AG04449 (cell line): ENCODE measurements at places on chromosomes 12 and 14.

DNA sequence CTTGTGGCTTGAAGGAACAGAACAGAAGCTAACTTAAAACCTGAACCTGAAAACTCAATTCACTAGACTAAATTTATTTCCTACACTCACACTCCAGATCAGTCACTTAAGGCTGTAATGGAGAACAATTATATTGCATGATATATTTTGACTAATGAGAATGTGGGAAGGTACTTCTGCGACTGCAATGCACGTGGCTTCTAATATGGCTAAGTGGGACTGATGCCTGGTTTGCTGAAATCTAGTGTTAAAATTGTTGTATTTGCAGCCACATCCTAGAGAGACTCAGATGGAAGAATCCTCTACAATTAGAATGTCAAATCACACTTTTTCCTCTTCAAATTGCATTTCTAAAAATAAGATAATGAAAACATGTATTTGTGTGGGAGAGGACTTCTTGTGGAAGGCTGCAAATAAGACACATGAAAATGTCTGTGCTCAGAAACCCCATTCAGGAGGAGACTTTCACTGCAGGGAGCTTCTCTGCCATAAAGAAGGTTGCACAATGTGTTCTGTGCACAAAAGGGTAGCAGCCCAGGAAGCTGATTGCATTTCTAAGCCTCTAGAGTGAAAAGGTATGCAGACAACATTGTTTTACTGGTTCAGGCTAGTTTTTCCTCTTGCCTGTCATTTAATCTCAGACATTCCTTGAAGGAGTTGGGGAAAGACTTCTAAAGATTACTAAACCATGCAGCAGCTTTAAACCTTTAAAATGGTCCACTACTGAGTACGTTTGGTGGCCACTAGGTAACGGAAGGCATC, 224.3 kb downstream of the NEDD1 start:
- no peak for DNase-seq

- no peak for DNase-seq
Measured at GRCh38 chr12:92539110-92539749, 163.6 kb upstream of the PLEKHG7 start.

DNA sequence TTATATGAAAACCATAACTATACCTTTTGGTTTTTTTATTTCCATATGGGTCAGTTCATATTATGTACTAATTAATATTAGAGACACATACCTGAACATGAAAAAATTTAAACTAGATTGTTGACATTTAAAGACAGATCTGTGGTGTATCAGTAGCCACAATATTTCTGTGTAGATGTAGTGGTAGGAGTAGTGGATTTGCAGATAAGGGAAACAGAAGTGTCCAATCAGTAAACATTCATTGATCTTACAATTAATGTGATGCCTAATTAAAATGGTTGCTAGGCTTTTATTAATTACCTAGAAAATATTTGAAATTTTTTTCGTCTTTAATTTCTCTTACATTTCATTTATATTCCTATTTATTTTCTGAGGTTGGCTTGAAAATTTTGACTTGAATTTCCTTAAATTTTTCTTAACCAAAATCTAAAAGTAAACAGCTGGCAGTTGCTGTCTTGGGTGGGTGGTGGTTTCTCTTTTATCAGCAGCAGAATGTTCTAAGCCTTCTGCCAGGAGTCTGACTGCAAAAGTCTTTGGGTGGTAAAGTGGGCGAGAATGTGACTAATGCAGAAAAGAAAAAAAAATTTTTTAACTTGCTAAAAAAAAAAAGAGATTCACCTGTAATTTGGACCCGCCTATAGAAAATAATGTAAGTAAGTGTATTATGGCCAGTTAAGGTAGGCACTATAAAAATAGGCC, 2.4 kb downstream of the FGFR1OP2 start:
- no peak for DNase-seq

DNA sequence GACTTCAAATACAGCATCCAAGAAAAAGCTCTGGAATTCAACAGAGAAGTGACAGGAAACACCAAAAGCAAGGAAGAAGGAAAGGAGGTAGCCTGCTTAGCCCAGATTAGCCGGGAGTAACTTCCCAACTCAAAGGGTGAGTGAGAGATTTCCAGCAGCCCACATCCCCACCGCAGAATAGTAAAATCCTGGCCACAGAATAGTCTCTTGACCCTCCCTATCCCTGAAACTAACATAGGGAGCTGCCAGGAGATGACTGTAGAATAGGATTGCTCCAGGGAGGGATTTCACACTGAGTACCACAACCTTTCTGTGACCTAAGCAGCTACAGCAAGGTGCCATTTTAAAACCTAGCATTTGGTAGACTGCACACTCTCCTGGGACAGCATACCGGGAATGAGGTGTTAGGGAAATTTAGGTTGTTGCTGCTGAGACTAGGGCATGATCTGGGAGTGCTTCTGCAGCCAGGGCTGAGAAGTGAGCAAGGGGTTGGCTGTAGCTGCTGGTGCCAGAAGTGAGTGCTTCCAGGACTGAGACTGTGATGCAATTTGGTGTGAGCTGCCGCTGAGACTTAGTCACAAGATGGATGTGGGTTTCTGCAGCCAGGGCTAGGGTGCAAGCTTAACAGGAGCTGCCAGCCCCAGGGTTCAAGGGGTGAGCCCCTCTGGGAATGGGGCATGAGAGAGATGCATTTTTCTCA, 66.0 kb downstream of the TMTC3 start:
- no peak for DNase-seq

DNA sequence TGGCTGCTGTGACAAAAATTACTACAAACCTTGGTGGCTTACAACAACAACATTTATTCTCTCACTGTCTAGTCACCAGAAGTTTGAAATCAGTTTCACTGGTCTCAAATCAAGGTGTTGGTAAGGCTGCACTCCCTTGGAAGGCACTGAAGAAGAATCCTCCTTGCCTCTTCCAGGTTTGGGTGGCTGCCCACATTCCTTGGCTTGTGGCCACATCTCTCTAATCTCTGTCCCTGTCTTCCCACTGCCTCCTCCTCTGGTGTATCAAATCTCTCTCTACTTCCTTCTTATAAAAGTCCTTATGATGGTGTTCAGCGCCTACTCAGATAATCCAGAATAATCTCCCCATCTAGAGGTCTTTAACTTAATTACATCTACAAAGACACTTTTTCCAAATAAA, 31.0 kb downstream of the PLCZ1 start:
- DNase-seq, result no peak

DNA sequence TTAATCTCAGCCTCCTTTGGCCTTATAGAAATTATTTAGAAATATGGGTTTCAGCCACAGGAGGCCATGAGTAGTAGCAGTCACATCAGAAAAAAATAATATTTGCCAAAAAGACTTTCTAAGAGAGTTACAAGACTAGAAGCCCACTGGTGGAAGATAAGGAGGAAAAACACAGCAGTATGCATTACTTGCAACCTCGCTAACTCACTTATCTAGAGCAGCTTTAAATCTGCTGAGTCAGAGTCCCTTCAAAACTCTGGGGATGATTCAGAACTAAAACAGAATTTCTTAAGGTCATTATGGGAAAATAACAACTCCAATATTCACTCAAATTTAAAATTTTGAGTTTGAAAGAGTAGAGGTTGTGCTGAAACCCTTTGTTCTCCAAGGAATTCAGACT, 6.2 kb downstream of the OR4K17 start:
- DNase-seq, result no peak

GRCh38 chr14:40058901-40059897, 627.0 kb upstream of the FBXO33 start:
- no peak for DNase-seq

GRCh38 chr14:104317975-104318557, 179.7 kb downstream of the KIF26A start:
- no peak for DNase-seq

GRCh38 chr14:103594265-103594664, 31.5 kb downstream of the COA8 start:
- no peak for DNase-seq
